ENCODE measurements at places on chromosomes 7 and 10. TPM values are rescaled to one million over a fixed set of nuclear protein-coding genes. Genes with fewer than 3 reads are reported as not detected.

ANK3 gene
- 48.9 TPM for total RNA-seq

CUBN gene
- 3.4 TPM for total RNA-seq

SCRN1 gene
- total RNA-seq: 24.3 TPM

LRRC17 gene
- total RNA-seq: 39.7 TPM

LIPF gene
- total RNA-seq: not detected

ZNF37A gene
- total RNA-seq: 7.2 TPM

LIPJ gene
- not detected for total RNA-seq

CDHR1 gene
- total RNA-seq: not detected

CHST15 gene
- total RNA-seq: 13.0 TPM

ITPRID1 gene
- not detected for total RNA-seq

LRRD1 gene
- total RNA-seq: under 0.01 TPM

FOXI2 gene
- total RNA-seq: not detected

ATOH7 gene
- total RNA-seq: not detected

SPAG6 gene
- not detected for total RNA-seq

RFC2 gene
- 13.3 TPM for total RNA-seq

FEZF1 gene
- not detected for total RNA-seq

CDK5 gene
- 35.2 TPM for total RNA-seq

AGMO gene
- total RNA-seq: 0.35 TPM

CALML3 gene
- total RNA-seq: not detected

PHYHIPL gene
- total RNA-seq: not detected

ZDHHC6 gene
- 18.6 TPM for total RNA-seq

All from smooth muscle cell of the coronary artery (primary cell).